ENCODE measurements at places on chromosomes 3 and 15.

- no peak for DNase-seq
These were observed 21.6 kb downstream of the FSIP1 start for GRCh38 chr15:39761006-39761405.

DNA sequence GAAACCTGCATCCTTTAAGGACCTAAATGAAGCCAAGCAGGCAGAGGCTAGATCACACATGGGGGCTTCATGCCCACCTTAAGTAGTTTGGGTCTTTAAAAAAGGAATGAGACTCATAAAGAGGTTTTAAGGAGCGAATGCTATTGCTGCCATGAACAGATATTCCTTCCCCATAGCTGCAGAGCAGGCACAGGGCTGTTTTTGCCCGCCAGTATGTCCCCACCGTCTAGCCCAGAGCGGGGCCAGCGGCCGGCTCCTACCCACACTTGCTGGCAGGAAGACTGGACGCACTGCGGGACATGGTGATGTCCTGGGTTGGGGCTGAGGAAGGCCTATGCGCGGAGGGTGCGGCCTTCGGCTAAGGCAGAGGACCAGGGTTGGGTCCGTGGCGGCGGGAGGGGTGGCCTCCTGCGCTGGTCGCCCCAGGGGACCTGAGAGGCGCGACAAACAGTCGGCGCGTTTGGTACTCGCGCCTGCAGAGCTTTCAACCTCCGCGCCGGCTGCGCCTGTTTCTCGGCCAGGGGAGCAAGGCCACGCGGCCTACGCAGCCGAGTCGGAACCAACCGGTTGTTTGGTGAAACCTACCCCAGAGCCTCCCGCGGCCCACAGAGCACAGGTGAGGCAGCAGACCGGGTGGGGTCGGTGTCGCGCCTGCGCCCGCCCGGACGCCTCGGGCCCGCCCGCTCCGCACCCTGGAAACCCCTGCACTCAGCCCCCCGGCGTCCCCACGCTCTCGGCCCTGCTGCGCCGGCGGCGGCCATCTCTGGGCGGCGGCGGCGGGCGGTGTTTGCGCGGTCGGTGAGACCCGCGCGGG lies at the start of gene FAIM:
TSS of gene FAIM (plus strand) at position 450 of the 814 bp plus-strand sequence. CDS start 10,956 bp downstream, outside the sequence.
- DNase-seq, result peak; percentile 67

GRCh38 chr3:58999134-58999773 lies 50.6 kb downstream of the CFAP20DC start:
- no peak for DNase-seq

- DNase-seq, result peak; percentile 8
These were observed 2.1 kb downstream of the IDH2 start for GRCh38 chr15:90099868-90100831.

- DNase-seq, result no peak
These were observed 2.5 kb downstream of the ATG7 start for GRCh38 chr3:11274566-11275142.

- DNase-seq, result no peak
These were observed 1046.3 kb upstream of the GBE1 start for GRCh38 chr3:82807781-82808180.

GRCh38 chr3:58011580-58011979 lies 3.4 kb downstream of the FLNB start:
- no peak for DNase-seq

DNA sequence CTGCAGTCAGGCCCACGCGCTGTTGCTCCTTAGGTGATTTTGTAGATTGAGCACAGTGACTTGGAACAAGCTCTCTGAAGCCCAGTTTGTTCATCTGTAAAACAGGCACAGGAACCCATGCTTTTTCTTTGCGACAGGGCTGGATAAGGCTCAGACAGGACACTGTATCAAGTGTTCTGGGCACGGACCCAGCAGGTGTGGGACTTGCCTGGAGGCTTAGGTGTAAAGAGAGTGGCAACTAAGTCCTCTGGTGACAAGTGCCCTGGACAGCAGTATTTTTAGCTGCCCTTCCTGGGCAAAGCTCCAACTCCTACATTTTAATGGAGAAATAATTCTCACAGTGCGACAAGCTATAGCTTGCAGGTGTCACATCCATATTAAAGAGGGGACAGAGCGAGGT lies 32.2 kb downstream of the CD276 start:
- DNase-seq, result no peak

GRCh38 chr3:36733723-36734122 lies 30.6 kb downstream of the DCLK3 start:
- DNase-seq, result no peak

DNA sequence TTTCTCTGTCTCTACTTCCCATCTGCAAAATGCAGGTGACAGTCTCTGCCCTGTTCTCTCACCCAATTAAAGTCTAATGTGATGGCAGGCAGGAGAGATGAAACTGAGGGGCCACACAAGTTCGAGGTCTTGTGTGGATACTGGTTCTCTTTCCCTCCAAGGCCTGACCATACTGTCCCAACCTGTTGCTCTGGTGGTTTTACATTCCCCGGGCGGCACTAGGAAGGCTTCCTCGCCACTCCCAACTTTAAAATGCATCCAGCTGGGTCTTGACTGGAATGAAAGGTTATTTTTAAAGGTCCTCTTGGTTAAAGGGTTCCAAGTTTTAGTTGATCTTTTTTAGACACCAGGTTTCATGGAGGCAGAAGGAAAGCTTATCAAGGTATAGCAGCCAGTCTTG lies 37.2 kb downstream of the WHAMM start:
- DNase-seq, result no peak

- no peak for DNase-seq
These were observed 253.1 kb downstream of the NFKBIZ start for GRCh38 chr3:102102394-102102793.

DNA sequence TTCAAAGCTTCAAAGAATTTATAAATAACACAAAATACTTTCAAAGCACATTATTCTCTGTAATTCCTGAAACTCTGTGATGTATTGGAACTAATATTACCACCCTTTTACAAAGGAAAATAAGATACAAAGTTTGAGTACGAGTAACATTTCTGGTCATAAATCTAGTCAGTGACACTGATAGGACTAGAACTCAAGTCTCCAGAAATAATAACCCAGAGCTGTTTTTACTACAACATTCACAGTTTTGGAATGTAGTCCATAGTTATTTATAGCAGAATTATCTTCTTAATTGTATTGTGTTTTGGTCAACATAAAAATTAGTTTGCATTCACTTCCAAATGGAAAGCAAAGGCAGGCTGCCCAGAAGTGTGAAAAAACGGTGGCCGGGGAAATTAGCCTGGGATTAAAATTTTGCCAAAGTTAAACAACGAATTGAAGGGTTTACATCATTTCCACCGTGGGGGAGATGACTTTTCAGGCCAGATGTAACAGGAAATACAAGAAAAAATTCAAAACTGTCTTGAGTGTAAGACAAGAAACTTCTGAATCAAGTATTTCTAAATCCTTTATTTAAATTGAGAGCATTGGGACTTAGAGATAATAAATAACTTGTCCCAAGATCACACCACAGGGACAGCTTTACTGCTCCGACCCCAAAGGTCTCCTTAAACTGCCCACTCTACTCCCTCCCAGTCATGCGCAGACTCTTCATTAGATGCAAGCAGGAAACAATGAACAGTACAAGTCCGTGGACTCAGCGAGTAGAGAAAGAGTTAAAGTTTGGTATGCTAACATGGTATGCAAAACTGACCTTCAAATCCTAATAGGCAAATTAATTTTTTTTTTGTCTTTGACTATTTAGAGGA lies 74.3 kb upstream of the VGLL4 start:
- no peak for DNase-seq

GRCh38 chr3:53881691-53882593 lies at the start of gene ACTR8:
ACTR8 (minus strand) TSS chr3:53882152; CDS start chr3:53882101, 51 bp downstream.
- peak; percentile 83 for DNase-seq

GRCh38 chr3:116815831-116816588 lies 106.4 kb downstream of the TUSC7 start:
- DNase-seq, result no peak

DNA sequence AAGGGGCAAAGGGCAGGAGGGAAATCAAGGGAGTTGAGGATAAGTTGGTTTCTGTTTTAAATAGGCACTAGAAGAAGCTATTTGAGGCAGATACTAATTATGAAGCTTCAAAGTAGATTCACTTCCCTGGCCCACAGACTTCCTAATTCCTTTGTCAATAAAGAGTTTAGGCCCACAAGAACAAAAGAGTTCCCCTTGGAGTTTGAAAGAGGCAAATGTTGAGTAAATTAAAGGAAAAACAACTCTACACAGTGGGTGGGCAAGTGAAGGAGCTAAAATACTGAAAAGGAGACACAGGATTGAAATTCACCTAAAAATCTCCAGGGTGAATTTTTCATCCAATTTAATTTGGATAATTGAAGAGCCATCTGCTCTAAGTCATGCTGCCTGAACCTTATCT lies 411.7 kb upstream of the RORA start:
- DNase-seq, result no peak

DNA sequence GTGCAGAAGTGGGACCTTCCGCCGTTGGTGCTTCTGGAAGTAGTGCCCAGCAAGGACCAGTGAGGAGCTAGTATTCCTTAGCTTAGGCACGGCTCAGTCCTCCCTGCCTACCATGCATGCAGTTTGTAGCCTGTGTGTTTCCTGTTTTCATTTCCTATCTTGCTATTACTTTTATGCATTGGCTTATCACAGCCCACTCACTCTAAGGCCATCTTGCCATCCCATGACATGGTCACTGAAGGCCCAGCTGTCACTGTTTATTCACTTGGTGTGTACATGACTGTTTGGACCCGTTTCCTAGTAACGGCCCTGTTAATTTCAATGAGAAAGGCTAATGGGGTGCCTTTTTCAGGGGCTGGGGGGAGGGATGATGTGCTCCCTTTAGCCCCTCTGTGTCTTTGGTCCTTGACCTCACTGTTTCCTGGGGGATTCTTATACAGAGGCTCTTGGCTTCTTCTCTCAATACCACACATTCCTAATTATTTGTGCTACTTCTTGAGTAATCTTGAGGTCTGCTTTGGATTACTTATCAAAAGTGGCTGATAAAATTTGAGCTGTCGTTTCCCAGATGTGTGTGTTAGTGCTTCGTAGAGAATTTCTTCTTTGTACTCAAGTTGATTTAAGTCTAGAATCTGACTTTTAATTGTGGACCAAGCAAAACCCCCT lies 24.5 kb upstream of the TRAK1 start:
- DNase-seq, result no peak

DNA sequence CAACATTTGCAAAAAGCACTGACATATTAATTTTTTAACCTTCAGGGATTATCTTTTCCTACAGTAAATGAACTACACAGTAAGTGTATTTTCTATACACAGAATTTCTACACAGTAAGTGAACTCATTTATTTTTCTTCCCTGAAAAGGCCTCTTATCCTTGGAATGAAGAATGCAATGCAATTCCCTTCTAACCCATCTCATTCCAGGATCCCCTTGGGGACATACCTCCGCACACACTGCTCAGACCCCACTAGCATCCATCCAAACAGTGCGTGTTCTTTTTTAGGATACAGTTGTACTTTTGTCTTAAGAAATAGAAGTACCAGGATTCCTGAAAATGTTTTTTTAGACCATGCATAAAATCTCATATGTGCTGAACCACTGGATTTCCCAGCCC lies 152.8 kb downstream of the UACA start:
- DNase-seq, result no peak

DNA sequence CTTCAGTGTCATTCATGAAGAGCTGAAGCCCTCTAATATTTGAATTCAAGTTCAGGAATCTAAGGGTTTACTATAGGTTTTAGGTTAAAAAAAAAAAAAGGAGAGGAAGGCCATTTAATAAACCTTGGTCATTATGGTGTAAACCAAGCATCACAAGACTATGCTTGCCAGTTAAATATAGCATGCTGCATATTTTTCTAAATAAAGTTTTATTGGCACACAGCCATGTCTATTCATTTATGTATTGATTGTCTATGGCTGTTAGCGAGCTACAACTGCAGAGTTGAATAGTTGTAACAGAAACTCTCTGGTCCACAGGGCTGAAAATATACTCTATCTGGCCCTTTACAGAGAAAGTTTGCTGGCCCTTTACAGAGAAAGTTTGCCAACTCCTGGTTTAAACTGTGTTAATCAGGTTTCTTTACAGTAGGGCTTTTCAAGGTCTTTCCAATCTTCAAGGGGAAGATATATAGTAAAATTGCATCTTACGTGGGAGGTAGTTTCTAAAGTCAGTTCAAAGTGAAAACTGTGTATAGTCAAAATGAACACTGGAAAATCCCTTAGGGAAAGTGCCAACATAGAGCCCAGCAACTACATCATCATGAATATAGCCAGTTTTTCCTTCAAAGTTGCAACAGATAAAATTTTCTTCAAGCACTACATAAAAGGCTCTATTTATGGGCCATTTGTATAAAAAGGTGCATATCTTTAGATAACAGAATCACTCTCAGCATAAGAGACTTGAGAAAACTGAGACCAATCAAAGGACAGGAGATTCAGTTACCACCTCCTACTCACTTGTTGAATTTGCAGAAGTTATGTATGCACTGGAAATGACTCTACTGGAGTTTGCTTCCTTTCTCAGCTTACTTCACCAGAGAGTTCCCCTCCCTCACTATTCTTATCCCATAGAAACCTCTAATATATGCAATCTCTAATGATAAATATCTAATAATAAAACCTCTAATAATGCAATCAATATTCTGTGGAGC lies 49.7 kb upstream of the FRMD4B start:
- no peak for DNase-seq

- DNase-seq, result no peak
These were observed 2.3 kb downstream of the SERP1 start for GRCh38 chr3:150544041-150544440.

DNA sequence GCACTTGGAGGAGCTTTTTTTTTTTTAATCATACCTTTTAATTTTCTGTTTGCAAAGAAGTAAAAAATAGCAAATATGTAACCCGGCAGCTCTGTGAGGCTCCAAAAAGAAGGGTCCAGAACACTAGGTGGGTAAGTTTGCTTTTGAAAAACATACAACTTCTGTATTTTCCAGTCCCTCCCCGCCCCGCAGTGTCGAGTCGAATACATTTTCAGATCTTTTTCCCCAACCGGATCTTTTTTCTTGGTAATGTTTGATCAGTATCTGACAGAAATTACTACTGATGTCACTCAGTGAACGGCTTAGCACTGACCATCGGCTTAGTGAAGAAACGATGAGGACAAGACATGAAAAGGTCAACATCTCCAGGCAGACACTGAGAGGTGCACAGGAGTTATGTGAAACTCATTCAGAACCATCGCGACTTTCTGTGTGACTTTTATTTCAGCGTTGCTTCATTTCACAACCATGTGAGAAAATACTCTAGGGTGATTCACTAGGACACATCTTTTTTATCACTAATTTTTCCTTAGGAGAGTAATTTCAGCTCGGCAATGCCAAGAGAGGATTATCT lies 11.0 kb downstream of the ISL2 start:
- DNase-seq, result no peak

- no peak for DNase-seq
These were observed 626.1 kb downstream of the MCTP2 start for GRCh38 chr15:94857466-94857865.

- no peak for DNase-seq
These were observed 263.8 kb downstream of the SLCO3A1 start for GRCh38 chr15:92117261-92117731.

- no peak for DNase-seq
These were observed 37.9 kb downstream of the GLDN start for GRCh38 chr15:51379390-51379789.

GRCh38 chr15:43943511-43943910 lies 116.7 kb downstream of the WDR76 start:
- DNase-seq, result no peak
